ENCODE measurements at places on chromosomes 1 and 21. TPM values are rescaled to one million over a fixed set of nuclear protein-coding genes. Genes with fewer than 3 reads are reported as not detected.

DNA sequence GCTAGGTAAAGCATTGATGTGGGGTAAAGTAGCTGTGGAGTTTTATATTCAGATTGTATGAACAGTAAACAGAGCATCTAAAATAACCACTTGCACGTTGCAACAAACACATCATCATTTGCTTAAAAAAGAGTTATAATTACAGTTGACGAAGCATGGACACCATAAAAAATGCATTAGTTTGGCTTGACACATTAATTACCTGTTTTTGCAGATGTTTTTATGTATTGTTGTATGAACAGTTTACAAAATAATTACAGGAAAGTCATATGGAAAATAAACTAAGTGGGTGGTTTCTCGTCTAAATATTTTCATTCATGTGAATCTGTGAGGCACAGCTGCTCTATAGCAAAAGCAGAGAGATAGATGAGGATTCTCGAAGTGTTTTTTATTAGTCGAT lies 108.3 kb downstream of the RPS6KC1 start:
- no peak for DNase-seq

GRCh38 chr1:179115181-179115580 lies 33.3 kb downstream of the TOR3A start:
- no peak for DNase-seq

DNA sequence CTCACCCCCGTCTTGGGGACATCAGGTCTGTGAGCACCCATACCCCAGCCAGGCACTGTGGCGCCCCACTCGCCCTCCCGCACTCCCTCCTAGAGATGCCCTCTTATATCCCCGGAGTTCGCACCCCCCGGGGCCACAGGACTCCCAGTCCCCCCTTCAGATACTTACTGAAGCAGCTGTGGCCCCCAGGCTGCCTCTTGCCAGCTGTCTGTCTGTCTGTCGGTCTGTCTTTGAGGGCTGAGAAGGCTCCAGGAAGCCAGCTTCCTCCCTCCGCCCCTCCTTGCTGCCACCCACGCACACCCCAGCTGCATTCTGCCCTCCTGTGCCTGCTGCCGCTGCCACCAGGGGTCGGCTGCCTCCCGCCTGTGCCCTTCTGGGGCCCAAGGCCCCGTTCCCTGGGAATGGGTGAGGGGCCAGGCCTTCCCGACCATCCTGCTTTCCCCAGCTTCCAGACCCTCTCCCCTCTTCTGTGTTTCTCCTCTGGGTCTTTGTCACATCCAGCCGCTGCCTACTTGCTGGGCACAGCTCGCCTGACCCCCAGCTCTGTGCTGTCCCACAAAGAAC lies at the start of gene PTPN7:
TSS of gene PTPN7 (minus strand) at position 226 of the 564 bp plus-strand sequence. CDS start 1,200 bp downstream, outside the sequence.
- no peak for DNase-seq

DNA sequence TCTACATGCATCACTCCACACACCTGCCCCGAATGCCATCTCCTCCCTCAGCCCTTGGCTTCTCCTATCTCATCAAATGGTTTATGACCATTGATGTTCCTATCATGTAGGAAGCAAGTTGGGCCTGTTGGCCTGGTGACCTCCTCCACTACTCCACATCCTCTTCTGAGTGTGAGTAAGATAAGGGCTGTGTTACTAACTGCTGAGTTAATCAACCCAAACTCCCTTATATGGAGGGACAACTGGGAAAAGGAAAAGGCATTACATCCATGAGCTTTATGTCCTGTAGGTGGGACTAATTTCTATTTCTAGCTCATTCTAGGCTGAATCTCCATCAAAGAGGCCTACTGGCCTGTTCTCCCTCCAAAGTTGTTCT lies 57.6 kb downstream of the WLS start:
- DNase-seq, result no peak

DNA sequence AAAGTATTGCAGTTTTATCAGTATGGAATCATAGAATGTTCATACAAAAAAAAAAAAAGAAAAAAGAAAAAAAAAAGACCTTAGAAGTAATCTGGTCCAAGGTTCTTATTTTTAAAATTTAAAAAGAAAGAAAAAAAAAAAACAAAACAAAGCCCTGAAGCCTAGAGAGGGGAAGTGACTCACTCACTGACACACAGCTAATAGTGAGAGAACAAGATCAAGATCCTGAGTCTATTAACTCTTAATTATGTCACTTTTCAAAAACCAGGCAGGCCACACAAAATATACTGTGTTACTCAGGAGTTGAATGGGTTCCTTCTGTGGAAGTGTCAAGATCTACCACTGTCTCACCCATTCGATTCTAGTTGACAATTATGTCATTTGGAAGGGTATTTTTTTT lies 433.9 kb upstream of the DAB1 start:
- DNase-seq, result no peak

GRCh38 chr1:5385096-5385799 lies 607.0 kb downstream of the NPHP4 start:
- DNase-seq, result no peak

The OR14K1 gene
- polyA plus RNA-seq, result not detected

- DNase-seq, result no peak
Measured at GRCh38 chr1:53730224-53730865, 8.6 kb downstream of the GLIS1 start.

The TSPEAR gene
- 1.1 TPM for polyA plus RNA-seq

- no peak for DNase-seq
Measured at GRCh38 chr1:48356901-48357300, 115.1 kb downstream of the SPATA6 start.

- DNase-seq, result peak; percentile 7
Measured at GRCh38 chr1:244603498-244603897, 49.4 kb upstream of the DESI2 start.

- DNase-seq, result peak; percentile 50
Measured at GRCh38 chr1:245986404-245987218, 520.5 kb downstream of the SMYD3 start.

The TGFB2 gene
- polyA plus RNA-seq, result 10.0 TPM

- DNase-seq, result no peak
Measured at GRCh38 chr21:44079846-44080245, 27.4 kb upstream of the PWP2 start.

GRCh38 chr1:17829579-17829978 lies 74.4 kb downstream of the ACTL8 start:
- DNase-seq, result no peak

The ELAVL4 gene
- 4.0 TPM for polyA plus RNA-seq

The KCNJ9 gene
- polyA plus RNA-seq, result 0.17 TPM

GRCh38 chr1:200831091-200831490 lies 41.7 kb upstream of the GPR25 start:
- no peak for DNase-seq

The SLC25A44 gene
- polyA plus RNA-seq, result 16.6 TPM

DNA sequence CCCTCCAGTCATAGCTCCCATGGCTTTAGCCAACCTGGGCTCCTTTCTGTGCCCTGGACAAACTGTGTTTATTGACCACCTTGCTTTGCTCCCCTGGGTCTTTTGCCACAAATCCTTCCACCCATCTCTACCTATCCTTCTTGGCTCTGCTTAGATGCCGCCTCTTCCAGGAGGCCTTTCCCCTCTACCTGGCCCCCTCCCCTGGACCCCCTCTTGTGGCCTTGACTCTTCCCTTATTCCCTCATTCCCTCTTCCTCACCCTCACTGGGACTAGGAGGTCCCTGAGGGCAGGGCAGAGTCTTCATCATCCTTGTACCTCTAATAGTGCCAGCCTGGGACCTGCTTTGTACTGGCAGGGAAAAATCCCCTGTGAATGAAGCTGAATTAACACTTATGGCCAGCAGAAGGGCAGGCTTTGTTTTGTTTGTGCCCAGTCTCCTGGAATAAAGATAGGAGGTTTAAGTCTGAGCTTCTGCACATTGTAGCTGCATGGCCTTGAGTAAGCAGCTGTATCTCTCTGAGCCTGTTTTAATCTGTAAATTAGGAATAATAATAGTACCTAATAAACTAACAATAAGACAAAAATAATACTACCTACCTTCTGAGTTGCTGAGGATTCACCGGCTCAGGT lies 13.7 kb downstream of the PTPRU start:
- no peak for DNase-seq

DNA sequence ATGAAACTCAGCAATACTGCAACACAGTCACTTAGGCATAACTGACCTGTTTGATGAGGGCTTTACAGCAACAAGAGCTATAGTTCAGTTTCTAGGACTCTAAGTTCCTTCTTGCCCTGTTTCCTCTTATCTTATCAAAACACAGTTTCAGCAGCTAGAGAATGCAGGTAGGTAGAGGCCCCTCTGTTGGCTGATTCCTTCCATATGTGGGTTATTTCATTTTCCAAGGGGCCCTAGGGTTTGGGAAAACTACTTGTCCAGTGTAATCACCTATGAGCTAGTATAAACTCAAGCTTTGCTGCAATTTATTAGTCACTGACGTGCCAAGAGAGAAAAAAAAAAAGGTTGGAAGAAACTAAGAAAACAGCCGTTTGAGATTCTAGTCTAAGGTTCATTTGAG lies 607.7 kb upstream of the USP24 start:
- no peak for DNase-seq

DNA sequence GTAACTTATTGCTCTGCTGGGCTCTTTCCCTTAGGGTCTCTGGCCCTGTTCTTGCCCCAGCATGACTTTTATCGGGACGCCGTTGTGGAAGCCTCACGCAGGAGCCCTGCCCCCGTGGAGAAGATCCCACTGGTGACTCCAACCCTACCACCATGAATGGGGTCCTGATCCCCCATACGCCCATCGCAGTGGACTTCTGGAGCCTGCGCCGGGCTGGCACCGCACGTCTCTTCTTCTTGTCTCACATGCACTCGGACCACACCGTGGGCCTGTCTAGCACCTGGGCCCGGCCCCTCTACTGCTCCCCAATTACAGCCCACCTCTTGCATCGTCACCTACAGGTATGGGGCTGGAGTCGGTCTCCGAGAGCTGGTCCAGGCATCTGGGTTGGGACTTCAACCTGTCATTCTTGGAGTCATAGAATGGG lies 322 bp downstream of the DCLRE1B start:
- DNase-seq, result no peak

The COA6 gene
- 35.4 TPM for polyA plus RNA-seq

DNA sequence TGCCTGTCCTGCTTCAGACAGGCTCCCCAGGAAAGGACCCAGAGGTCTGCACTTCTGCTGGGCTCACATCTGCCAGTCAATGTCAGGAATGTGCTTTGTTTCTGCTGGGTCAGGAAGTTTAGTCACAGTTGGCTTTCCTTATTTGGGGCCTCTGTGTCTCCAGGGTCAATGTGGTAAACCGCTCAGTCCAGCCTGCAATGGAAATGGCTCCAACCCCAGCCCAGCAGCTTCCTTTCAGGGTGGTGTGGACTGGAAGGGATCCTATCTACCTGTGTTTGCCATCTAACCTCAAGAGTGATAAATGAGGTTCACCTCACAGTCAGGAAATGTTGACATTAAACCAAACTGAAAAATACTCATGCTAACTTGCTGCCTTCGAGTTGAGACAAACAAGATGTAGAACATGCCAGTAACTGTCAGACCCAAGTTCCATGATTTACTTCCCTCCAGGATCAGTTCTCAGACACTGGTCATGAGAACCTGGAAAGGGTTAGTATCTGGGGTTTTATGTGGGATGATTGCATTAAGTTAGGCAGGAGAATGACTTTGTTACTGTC lies 20.3 kb downstream of the ENO1 start:
- DNase-seq, result no peak

The TNNT2 gene
- polyA plus RNA-seq, result 18.9 TPM

- DNase-seq, result no peak
Measured at GRCh38 chr1:56135864-56136147, 443.6 kb downstream of the PLPP3 start.

GRCh38 chr1:182135946-182136345 lies 74.4 kb upstream of the ZNF648 start:
- DNase-seq, result no peak

The ETS2 gene
- polyA plus RNA-seq, result 58.7 TPM

- no peak for DNase-seq
Measured at GRCh38 chr1:109113590-109114341, at the start of gene ELAPOR1. Gene ELAPOR1 (plus strand): TSS chr1:109114115. CDS start chr1:109114184, 69 bp downstream.

- no peak for DNase-seq
Measured at GRCh38 chr1:10415211-10415930, 14.9 kb upstream of the CENPS start.

The LAMC2 gene
- 1.9 TPM for polyA plus RNA-seq

The RYR2 gene
- 1.2 TPM for polyA plus RNA-seq

GRCh38 chr1:17121881-17122280 lies 2.6 kb upstream of the PADI2 start:
- DNase-seq, result no peak

All from left renal pelvis (tissue), 4 donors.